CD4-positive, alpha-beta T cell (primary cell): ENCODE measurements at places on chromosomes 11 and 22. TPM values are rescaled to one million over a fixed set of nuclear protein-coding genes. Genes with fewer than 3 reads are reported as not detected.

- DNase-seq: no peak
Observed at GRCh38 chr11:78991681-78992080, 417.0 kb upstream of the NARS2 start.

DNA sequence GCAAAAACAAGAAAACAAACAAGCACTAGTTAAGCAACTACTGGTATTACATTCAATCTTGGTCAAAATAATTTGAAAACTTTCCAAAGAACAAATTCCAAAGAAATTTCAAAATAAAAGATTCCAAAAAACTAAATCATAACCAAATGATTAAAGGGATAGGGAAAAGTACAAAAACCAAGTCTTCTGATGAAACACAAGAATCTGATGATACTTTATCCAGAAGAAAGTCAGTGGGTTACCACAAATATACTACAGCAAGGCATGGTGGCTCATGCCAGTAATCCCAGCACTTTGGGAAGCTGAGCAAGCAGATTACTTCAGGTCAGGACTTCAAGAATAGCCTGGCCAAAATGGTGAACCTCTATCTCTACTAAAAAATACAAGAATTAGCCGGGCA is 59.1 kb downstream of the NUP98 start:
- DNase-seq: no peak

GRCh38 chr22:43616645-43617044 is 195.5 kb downstream of the EFCAB6 start:
- no peak for DNase-seq

Gene CYP2D6
- total RNA-seq: 7.4 TPM

Gene FRMD8
- 19.4 TPM for total RNA-seq

Gene USH1C
- not detected for total RNA-seq
